Amniotic stem cell (primary cell): ENCODE measurements at places on chromosomes 7 and 10.

DNA sequence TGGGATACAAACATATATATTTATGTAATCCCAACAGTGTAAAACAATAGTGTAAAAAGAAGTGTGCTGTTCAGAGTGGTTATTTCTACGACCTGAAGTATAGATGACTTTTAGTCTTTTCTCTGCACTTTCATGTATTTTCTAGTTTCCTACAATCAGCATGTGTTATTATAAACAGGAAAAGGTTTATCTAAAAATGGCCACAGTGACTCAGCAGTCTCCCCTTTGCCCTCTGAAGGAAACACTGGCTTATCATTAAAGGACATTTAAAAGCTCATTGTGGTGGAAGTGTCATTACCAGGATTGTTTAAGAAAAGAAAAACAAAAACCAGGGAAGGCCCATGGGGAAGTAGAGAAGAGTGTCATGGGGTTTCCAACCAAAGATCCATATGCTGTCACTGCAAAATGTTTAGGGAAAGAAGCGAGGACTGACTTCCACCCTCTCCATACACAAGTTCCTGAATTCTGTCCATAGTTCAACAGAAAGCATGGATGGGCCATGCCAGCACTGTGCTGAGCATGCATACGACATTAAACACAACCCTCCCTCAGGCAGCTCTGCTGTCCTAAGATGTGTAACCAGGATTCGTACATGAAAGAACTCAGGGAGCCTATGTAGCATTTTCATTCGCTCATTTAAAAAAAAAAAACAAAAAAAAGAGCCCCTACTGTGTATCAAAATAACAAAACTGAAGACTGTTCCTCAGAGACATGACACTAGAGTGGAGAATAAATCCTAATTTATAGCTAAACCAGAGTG is 10.2 kb downstream of the CYREN start:
- DNase-seq = no peak

- no peak for DNase-seq
Measured at GRCh38 chr10:19283285-19283684, 234.7 kb downstream of the MALRD1 start.

DNA sequence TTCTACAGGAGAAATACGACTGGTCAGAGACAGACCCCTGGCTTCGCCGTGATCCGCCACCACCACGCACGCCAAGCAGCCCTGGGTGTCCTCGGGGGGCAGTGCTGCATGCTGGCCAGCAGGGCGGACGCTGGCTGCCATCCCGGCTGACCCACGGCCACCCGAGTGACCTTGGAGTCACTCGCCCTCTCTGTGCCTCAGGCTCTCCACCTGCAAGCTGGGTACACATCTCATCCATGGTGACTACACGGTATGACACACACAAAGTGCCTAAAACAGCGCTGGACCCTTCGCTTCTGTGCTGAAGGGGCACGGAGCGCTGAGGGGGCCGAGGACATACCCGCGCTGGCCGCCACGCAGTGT is 62.0 kb upstream of the RNF32 start:
- no peak for DNase-seq

GRCh38 chr7:137390076-137390475 is 46.5 kb upstream of the PTN start:
- DNase-seq = no peak

- no peak for DNase-seq
Measured at GRCh38 chr7:27593226-27593625, 69.5 kb downstream of the HIBADH start.

DNA sequence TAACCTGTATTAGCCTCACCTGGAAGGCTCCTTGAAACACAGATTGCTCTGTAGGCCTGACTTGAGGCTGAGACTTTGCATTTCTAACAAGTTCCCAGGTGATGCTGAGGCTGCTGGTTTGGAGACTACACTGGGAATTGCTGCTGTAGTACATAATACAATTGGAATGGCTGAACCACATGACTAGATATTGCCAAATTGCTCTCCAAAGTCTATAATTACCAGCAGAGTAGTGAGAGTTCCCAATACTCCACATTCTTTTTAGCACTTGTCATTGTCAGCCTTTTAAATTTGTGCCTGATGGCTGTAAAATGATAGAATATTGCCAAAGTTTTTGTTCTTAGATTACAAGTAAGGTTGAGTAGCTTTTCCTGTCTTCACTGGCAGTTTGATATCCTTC is 39.9 kb downstream of the PLEKHA8 start:
- DNase-seq = peak; percentile 30

DNA sequence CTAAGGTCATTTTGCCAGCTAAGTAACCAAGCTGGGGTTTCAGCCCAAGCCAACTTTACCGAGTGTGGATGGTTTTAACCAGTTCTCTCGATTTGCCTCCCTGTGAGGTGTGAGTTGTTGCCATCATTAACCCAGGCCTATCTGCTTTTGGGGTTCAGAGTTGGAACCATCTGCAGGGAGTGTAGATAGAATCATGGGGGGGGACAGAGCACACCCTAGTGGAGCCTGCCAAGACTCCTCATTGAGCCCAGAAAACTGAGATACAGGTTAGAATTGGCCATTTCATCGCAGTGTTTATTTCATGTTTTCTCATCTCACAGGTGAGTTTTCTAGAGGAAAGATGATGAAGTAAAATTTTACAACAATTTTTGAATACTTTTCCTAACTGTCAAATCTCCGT is 133.6 kb downstream of the SDK1 start:
- no peak for DNase-seq

- DNase-seq = no peak
Measured at GRCh38 chr10:112784022-112784461, 166.0 kb upstream of the TCF7L2 start.

DNA sequence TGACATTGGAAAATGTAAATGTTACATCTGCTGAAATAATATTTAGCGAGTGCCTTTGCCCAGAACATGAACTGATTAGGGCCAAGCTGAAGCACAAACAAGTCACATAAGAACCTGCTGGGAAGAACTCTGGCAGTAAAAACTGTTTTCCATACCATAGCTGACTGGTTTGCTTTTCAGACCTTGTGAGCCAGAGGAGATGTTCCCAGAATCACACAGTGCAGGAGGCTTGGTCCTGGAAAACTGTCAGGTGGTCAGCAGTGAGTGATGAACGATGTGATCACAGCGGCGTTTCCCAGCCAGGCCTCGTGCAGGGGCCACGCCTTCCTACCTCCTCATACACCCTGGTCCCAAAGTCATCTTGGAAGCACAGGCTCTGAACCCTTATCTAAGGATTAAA is 164.2 kb upstream of the EEPD1 start:
- DNase-seq = no peak

DNA sequence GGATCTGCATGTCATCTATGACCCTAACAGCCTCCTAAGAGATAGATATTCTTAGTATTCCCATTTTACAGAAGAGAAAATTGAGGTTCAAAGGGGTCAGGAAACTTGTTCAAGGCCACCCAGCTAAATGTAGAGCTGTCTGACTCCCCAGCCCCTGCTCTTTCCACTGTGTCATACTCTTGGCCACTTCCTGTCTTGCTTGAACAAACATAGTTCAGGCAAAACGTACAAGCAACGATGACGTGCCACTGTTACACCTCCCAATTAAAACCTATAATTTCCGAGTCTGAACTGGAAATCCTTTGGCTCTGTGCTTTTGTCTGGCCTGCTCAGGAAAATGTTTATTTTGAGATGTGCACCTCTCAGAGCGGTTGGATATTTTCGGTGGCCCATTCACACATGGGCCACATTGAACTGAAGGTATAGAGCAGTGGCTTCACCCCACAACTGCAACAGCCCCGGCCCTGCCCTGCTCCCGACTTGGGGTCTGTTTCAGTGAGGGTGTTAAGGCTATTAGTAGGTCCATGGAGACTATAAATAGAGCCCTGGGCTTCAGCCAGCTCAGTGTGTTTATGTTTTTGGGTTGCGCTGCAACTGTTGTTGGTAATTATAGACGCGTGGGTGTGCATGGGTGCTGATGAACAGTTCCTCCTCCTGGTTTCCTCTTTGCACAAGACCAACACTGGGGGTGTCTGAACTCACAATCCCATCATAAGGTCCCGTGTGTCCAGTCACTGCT is 172.3 kb upstream of the ADO start:
- DNase-seq = no peak

DNA sequence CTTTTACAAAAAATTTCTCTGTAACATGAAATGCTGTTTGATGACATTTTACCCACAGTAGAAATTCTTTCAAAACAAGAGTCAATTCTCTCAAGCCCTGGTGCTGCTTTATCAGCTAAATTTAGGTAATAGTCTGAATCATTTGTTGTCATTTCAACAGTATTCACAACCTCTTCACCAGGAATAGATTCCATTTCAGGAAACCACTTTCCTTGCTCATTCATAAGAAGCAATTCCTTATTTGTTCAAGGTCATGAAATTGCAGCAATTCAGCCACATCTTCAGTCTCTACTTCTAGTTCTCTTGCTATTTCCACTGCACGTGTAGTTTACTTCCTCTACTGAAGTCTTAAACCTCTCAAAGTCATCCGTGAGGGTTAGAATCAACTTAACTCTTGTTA is 14.1 kb downstream of the STAG3 start:
- no peak for DNase-seq

DNA sequence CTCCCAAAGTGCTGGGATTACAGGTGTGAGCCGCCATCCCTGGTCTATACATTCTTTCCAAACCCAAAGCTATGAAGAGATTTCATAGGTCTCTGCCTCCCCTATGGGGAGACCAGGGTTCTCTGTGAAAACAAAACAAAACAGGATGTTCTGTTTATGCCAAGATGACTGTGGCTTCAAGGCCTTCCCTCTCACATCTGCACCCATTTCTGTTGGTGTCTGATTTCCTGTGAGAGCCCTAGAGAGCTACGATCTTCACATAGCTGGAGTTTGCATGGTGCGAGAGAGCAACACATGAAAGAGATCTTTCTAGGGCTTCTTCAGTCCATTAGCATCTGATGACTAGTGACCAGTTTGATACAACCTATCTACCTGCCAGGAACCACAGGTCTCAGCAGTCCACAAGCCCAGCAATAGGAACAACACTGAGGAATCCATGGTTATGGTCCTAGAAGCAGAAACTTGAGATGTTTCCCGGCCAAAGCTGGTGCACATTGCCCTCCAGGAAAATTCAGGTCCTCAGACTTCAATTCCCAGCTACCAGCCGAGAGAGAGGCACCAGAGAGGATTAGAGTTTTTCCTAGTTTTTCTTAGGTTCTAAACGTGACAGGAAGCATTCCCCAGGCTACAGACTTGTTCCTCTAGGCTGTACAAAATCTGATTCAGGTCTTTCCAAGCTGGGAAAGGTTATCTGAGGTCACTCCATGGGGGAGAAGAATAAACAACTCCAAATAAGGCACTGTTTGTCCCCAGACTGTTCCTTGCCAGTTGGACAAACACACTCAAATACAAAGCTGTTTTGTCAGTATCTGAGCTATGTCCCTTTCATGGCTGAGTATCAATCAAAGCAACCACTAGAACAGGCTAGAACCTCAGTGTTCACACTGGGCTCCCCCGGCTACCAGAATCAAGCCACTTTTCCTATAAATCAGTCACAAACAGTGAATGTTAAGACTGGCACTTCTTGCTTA is 259.7 kb downstream of the CALN1 start:
- no peak for DNase-seq

DNA sequence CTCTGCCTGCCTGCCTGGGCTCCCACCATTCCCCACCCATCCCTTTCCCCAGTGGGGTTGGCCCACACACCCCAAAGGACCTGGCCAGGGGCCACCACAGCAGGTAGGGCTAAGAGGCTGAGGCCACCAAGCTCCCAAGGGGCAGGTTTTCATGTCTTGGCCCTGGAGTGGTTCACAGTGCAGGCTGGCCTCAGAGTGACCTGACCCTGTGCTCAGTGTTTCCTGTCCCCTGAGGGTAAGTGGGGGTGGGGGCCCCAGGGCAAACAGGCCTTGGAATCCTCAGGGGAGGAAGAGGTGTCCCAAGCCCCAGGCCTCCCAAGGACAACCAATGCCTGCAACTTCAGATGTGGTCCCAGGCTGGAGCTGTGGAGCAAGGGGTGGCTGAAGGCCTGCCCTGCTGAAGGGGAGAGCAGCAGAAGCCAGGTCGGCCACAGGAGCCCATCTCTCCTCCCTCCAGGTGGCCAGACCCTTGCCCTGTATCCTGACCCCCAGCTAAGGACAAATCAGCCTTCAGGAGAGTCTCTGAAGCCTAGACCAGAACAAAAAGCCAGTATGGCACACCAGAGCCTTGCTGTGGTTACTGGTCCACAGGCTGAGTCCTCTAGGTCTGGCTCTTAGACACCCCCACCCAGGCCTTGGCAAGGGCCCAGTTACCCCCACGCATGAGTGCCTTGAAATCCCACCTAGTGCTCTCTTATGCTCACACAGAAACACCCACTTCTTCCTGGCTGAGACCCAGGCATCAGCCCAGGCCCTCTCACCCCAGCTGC is 27.6 kb downstream of the POLL start:
- no peak for DNase-seq

DNA sequence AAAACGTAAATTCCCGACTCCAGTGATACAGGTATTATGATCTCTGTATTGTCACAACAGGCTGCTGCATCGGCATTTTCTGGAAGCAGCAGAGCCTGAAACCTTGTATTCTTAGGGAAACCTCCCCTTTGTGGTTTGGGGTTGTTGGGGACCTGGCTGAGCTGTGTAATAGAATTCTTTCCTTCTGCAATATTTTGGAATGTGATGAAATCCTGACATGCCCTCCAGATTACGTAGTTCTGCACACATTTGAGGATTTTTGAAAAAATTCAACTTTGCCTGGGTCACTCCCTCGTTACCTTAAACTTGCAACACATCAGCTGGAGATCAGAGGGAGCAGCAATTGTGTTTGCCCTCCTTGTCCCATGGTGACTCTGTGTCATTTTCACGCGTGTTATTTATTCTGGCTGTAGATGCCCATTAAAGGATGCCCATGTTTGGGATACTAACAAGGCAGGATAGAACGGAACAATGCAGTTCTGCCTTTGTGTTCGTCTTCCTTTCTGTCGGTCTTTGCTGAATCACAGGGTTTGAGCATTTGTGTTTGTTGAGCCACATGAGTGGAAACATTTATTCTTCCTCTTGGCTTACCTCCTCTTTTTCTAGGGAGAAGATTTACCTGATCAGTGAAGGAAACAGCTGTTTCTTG is 181.7 kb downstream of the TCF7L2 start:
- DNase-seq = peak; percentile 11

- no peak for DNase-seq
Measured at GRCh38 chr10:25818751-25819150, 115.3 kb upstream of the MYO3A start.

GRCh38 chr10:88545359-88545758 is 37.8 kb downstream of the RNLS start:
- DNase-seq = no peak

DNA sequence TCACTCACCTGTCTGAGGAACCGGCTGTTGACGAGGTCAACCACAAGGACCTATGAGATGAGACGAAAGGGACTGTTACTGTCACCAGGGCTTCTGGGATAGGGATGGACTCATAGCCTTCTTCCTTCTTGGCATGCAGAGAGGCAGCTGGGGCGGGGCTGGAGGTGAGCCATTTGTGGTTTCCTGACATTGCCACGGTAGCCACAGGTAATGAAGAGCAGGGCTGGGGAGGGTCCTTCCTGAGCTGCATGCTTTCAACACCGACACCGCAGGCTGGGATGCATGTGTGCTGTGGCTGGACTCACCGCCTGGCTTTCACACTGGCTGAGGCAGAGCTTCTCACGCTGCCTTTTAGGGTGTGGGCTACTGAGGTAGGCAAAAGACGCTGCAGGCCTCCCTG is 46.4 kb upstream of the MKRN1 start:
- DNase-seq = no peak
